ENCODE measurements at places on chromosomes 6 and 20.

DNA sequence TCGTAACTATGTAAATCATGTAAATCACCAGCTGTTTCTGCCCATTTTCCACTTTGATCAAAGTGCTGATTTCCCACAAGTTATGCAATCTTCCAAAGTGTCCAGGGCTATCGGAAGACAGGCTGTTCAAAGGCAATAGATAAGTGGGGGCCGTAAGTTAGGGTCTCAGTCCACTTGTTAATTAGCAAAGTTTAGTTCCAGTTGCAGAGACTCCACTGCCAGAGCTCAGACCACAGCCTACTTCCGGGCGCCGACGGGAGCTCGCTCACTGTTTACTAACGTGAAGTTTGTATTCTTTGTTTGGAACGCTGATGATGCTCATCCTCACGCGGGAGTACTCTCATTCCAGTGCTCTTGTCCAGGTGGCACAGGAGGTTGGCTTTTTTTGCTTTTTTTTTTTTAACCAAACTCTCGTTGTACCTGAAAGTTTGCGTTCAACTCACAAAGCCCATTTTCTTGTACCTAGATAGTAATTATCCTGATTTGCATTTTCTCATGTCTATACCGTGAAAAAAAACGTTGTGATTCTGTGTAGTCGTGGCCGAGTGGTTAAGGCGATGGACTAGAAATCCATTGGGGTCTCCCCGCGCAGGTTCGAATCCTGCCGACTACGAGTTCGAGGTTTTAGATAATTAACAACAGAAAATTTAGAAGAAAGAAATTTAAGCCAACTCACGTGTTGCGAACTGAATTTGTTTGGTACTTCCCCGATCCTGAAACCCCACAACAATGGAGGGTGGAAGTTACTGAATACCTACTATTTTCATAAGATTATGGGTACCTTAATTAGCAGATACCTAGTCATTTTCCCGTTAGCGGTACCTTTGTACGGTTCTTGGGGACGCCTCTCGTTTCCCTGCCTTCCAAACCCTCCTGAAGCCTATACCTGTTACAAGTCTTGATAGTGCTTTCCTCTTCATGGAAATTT is 29.9 kb upstream of the ZNF184 start:
- peak; percentile 71 for DNase-seq

DNA sequence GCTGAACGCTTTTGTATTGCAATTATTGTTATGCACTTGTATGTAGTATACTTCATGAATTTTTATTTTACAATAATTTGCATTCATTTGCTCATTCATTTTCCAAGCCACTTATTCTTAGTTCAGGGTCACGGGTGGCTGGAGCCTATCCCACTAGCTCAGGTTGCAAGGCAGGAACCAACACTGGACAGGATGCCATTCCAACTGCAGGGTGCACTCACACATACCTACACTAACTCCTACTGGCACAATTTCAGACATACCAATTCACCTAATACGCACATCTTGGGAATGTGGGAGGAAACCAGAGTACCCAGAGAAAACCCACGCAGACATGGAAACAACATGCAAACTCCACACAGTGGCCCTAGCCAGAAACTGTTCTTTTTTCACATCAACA is 61.8 kb downstream of the LMBRD1 start:
- DNase-seq = peak; percentile 2

DNA sequence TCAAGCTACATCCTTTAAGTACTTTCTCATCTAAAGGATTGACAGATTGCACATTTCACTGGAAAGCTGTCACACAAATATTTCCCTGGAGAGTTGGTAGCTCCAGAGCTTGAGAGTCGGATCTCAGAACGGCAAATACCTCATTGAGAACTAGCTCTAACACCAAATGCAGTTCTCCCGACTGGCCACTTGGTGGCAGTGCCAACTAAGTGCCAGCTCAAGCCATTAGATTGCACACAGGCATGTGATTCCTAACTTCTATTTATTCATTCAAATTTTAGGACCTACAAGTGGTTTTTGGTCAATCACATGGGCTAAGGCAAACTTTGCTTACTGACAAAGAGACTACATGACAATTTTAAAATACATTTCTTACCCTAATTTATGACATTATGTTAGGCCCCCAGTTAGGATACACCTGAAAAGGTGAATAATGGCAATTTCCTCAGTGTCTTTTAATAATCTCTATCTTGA is 7.9 kb upstream of the MCHR2 start:
- DNase-seq = peak; percentile 59

DNA sequence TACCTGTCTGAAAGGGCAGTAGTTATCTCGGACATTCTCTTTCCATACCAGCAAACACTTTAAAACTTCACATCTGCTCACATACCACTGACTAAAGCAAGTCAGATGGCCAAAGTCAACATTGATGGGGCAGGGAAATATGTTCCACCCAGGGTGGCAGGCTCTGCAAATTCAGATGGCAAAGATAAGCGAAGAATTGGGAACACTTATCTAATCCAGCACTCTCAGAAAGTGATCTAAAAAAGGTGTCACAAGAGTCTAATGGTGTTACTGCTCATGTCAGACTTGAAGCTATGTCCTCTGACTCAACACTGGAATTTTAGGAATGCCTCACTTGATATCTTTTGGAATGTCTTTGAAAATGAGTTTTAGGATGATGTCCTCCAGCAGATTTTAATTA is 1086.2 kb downstream of the KIF16B start:
- DNase-seq = no peak

DNA sequence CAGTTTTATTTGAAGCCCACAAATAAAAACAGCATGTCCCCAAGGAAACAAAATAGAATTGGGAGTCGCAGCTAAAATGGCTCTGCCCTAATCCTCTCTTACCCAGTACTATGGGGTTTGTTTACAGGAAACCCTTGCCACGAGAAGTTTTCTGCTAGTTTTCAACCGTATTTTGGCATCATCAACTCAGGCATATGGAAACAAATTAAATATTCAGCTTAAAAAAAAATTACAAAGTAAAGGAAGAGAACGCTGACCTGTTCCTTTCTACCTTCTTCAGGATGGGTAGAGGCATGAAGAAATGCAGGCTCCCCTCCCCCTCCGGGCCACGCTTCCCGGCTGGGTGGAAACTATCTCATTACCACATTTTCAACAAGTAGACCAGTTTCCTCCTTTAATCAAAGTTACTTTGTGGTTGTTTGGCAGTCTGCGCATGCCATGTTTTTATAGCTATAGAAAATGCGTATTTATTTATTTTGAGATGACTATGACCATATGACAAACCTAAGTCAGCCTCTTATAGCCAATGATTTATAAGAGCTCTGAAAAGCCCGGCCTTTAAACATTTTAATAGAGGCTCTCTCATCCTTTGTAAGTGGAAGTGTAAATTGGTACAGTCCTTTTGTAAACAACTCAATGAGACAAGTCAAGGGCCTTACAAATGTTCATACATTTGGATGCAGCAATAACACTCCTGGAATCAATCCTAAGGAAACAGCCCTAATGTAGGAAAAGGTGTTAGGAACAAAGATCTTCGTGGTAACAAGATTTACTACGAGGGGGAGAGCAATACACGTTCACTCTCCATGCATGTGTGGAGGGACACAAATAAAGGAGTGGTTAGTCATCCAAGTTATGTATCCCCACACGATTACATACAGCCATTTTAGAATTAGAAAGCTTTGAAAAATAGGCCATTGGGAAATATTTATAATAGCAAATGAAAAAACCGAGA is 16.1 kb upstream of the ZNF217 start:
- DNase-seq = peak; percentile 40

Measured in nephron progenitor cell (in vitro differentiated cells).